ENCODE measurements at places on chromosomes 4 and X.

DNA sequence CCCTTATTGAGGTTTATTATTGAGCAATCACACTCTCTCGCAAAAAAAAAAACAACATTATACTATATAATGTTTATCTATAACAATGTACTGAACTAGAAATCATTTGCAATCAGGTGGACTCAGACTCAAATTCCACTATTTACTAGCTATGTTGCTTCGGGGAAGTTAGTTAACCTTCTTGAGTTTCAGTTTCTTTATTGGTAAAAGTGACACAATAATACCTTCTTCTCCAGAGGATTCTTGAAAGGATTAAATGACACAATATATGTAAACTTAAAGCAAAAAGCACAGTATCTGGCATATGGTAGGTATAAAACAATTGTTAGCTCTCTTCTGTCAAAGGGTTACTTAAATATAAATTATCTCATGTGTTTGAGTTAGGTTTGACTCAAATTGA is 31.5 kb upstream of the HDAC8 start:
- DNase-seq: no peak

GRCh38 chr4:43855283-43855682 is 593.3 kb downstream of the KCTD8 start:
- DNase-seq: no peak

DNA sequence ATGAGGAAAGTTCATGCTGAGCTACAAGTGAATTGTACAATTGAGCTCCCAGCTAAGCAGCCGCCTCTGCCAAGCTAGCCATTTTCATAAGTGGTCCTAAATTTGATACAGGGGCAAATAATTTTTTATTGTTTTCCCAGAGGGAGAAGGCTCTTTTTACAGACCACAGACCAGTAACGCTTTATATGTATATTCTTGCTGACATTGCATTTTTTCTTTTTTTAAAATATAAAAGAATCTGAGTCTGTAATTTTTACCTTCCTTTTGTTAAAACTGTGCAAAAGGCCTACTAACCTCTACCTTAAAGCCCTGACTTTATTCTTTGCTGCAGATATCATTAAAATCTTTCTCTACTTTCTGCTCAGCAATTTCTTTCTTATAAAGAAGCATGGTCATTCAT is 501.2 kb upstream of the INTU start:
- no peak for DNase-seq

GRCh38 chr4:48041535-48042137 is 25.1 kb downstream of the NIPAL1 start:
- no peak for DNase-seq

DNA sequence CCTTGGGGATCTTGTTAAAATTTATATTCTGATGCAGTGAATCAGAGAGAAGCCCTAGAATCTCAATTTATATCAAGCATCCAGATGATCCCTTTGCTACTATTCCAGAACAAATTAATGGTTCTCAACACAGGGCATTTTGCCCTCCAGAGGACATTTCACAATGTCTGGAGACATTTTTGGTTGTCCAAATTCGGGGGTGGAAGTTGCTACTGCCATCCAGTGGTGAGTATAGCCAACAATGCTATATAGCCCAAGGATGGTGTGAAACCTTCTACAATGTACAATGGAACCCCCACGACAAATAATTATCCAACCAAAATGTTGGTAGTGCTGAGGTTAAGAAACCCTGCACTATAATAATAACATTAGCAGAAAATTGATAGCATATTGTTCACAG is 2440.0 kb downstream of the PCDH7 start:
- DNase-seq: no peak

- peak; percentile 98 for DNase-seq
Observed at GRCh38 chrX:107673933-107674479, 45.7 kb downstream of the PRPS1 start.

- DNase-seq: no peak
Observed at GRCh38 chr4:88204882-88205281, 46.4 kb upstream of the ABCG2 start.

DNA sequence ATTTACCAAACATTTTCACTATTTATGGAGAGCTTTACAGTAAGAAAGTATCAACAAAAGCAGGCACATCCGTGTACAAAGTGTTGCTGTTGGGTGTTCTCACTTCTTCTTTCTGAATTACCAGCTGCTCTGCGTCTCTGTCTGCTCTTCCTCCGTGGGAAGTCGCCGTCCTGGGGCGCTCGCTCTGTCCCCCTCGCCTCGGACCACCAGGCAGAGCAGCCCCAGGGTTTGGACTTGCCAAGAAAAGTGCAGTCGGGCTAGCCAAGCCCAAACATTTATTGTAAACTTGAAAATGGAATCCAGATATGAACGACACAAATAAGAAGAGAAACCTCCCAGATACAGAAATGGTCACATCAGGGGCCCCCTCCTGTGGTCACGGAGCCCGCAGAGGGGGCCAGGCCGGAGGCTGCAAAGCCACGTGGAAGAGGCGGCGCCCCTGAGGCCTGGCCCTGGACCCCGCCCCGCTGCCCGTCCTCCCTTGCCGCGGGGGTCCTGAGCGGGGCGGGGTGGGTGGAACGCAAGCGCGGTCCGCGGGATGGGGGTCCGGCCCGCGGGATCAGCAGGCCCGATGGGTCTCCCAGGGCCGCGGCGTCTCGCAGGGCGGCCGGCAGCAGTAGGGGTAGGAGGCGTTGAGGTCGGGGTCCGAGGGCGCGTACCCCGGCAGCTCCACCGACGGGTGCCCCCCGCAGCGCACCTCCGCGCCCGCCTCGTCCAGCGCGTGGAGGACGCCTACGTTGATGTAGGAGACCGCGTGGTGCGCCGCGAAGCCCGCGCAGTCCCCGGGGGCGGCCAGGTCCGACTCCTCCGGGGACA is 1.5 kb downstream of the TMEM271 start:
- no peak for DNase-seq

GRCh38 chrX:32397562-32398216 is 813.7 kb downstream of the DMD start:
- DNase-seq: no peak

- DNase-seq: no peak
Observed at GRCh38 chrX:119218198-119218597, 17.9 kb upstream of the PGRMC1 start.
